Lower lobe of right lung (tissue), 2 donors: ENCODE measurements at places on chromosomes 1 and 21. TPM values are rescaled to one million over a fixed set of nuclear protein-coding genes. Genes with fewer than 3 reads are reported as not detected.

MOB3C gene
- total RNA-seq, result 30.2 TPM

SLC30A10 gene
- not detected for total RNA-seq

KRTAP11-1 gene
- total RNA-seq, result not detected

DNA sequence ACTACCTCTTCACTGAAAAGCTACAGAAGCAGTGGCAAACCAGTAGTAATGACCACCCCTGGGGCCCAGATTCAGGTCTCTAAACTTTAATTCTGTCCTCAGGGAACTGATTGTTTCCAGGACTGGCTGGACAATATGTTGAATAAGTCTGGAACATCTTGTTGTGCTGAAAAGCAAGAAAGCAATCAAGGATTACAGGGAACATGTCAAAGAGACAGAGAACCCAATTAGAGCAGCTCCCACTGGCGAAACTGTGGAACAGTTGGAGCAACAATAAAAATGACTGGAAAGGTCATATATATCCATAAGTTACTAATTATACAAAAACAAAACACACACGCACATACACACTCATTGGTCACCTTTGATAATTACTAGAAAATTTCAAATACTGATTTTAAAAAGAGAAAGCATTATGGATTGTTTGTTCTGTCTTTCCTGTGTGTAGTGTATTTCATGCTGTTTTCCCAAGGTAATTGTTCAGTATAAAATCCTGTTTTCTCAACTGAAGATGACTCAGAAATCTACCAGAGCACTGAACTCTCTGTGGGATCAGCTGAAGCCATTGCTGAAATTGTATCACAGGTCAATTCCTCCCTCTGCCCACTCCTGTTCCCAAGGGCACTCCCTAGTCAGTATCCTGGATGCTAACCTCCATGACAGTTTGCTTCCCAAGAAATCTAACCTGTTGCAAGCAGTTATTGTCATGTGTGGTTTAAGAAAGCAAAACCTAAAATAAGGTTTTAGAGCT is 83.6 kb upstream of the RGS1 start:
- no peak for DNase-seq

DNA sequence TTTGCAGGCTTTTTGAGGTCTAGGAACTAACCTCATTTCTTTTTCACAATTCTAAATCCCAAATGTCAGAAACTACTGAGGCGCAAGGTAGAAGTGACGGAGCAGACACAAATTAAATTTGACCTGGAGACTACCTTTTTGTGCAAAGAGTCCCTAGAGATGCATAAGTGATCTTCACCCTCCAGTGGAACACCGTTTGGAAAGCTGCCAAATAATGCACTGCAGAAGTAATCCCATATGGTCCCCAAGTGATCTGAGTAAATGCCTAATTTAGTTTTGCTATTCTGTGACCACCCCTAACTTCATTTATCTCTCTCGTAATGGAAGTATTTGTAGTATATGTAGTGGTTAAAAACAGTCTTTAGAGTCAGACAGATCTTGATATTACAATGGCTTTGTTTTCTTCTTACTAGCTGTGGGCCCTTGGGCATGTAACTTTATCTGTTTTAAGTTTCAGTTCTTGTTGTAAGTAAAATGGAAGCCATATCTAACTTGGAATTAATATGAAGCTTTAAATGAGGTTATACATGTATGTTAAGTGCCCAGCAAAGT is 70.4 kb upstream of the IPO9 start:
- DNase-seq, result no peak

DNA sequence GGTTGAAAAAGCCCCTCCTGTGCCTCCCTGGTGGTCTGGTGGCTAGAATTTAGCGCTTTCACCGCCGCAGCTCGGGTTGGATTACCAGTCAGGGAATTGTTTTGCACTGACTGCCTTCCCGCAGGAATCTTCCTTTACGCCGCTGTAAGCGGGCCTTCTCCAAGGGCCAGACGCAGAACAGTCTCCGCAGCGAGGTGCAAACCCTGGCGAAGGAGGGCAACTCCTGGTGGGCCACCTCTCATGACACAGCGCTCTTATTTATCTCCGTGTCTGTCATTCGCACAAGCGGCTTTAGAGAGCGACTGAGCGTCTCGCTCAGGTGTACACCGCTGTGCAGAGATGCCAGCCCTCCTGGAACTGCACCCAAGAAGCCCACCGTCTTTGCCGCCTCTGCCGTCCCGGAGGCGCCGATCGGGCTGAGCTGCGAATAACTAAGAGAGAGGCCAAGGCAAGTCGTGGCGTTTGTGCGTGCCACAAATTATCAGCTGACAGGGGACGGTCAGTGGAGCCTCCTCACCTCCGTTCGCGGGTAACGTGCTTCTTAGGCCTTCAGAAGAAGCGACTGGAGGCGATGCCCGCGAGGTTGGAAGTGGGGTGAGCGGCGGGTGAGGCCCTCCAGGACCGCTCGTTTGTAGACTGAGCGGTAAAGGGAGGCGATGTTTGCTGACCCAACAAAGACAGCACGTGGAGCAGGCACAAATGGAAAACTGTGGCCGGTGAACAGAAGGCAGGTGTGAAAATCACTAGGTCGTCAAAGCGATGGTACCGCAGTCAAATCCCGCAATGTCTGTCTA is 93.5 kb downstream of the PRKAB2 start:
- no peak for DNase-seq

FCRL6 gene
- total RNA-seq, result 2.3 TPM

- no peak for DNase-seq
These were observed 182.5 kb downstream of the ATP6V1G3 start for GRCh38 chr1:198357937-198358336.

DNA sequence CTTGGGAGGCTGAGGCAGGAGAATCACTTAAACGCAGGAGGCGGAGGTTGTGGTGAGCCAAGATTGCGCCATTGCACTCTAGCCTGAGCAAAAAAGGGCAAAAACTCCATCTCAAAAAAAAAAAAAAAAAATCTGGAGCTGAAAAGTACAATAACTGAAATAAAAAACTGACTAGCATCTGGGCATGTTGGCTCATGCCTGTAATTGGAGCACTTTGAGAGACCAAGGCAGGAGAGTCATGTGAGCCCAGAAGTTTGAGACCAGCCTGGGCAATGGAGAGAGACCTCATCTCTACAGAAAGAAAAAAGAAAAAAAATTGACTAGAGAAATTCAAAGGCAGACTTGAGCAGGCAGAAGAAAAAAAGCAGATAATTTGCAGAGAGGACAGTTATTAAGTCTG is 18.1 kb downstream of the CLDN19 start:
- no peak for DNase-seq

KCND3 gene
- 5.5 TPM for total RNA-seq

GRCh38 chr1:94801919-94802546 is 18.1 kb upstream of the SLC44A3 start:
- peak; percentile 54 for DNase-seq

TTC3 gene
- total RNA-seq, result 93.0 TPM

CD1B gene
- total RNA-seq, result not detected

- DNase-seq, result no peak
These were observed 72.3 kb upstream of the CAMK1G start for GRCh38 chr1:209511169-209511568.

DNA sequence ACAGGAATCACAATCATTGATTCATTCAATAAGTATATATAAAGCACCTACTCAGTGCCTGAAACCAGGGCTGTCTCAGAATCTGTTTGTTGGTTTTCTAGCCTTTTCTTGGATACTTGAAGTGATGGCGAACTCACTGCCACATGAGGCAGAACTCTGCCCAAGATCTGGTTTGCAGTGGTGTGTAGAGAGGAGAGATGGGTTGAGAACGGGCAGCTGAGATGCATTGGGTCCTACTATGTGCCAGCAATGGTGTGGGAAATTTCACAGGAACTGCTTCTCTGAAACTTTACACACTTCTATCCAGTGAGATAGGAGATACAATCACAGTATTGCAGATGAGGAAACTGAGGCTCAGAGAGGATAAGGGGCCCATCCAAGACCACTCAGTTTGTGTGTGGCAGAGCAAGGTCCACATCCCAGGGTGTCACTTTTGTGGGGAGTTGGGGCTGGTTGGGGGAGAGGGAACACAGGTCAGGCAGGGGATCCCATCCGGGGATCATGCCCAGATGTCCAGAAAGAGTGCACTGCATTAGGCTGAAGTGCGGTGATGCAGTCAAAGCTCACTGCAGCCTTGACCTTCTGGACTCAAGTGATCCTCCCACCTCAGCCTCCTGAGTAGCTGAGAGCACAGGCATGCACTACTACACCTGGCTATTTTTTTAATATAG is 83.7 kb upstream of the IFFO2 start:
- DNase-seq, result no peak

- no peak for DNase-seq
These were observed 35.8 kb downstream of the C1orf21 start for GRCh38 chr1:184422490-184423233.

GRCh38 chr1:79259390-79260336 is 253.1 kb upstream of the ADGRL4 start:
- DNase-seq, result no peak

DYNLT5 gene
- total RNA-seq, result 5.9 TPM

DNA sequence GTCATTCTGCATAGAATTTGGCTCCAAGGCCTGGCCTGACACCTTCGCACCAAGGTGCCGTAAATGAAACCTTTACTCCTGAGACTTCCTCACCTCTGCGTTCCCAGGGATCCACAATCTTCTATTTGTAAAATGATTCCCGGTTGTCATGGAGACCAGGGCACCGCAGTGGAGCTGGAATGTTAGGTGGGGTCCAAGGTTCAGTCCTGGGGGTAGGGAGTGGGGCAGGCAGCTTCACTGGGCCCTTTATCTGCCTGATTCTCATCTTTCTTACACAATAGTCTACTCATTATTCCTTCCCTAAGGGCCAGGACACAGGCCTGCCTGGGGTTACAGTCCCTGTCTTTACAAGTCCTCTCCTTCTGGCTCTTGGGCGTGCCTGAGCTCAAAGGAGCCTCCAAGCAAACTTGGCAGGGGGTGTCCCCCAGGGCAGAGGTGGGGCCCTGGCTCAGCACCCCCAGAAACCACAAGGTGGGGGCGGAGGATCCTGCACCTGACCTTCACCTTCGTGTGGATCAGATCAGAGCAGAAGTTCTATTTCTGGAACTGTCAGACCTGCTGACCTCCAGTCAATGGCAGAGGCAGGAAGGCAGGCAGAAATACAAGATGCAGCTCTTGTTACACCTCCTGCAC is 51.1 kb downstream of the RIPK4 start:
- no peak for DNase-seq

DNA sequence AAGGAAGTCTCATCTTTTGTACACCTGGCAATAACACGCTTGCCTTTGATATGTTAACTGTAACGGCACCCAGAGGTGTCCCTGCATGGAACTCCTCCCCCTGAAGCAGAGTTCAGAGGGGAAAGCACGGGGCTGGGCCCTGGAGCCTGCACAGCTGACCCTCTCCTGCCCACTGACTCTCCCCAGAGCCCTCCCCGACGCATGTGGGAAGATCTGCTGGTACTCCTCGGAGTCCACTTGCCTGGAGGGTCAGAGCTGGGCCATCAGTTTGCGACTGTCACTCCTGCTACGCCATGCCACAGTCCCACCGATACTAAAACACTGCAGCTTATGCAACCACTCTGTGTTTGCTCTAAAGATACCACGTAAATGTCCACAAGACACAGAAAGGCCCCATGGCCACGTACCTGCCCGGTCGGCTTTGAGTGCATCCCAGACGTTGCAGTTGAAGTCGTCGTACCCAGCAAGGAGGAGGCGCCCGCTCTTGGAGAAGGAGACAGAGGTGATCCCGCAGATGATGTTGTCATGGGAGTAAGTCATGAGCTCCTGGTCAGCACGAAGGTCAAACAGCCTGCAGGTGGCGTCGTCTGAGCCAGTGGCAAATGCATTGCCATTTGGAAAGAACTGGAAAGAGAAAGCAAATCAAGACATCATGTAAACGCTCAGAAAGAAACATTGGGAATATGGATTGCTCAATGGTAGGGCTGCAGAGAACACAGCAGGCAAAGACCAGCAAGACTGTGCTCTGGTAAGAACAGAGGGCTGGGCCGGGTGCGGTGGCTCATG is 10.6 kb upstream of the NADK start:
- DNase-seq, result peak; percentile 50

DNA sequence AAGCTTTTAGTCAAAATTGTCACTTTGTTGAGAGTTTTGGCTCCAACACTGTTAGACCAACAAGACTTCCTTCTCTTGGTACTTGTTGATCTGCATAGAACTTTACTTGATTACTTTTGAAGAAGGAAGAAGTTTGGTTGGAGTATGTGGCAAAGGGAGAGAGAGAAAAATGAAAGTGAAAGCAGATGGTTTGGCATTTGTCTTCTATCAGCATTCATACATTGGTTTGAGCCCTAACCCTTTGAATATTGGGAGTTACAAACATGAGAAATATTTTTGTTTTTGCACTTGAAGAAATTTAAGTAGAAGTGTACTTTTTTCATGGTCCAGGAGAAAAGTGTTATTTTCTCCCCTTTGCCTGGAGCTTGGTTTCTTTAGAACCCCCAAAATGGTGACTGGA is 169.8 kb downstream of the ADGRL4 start:
- no peak for DNase-seq

DNA sequence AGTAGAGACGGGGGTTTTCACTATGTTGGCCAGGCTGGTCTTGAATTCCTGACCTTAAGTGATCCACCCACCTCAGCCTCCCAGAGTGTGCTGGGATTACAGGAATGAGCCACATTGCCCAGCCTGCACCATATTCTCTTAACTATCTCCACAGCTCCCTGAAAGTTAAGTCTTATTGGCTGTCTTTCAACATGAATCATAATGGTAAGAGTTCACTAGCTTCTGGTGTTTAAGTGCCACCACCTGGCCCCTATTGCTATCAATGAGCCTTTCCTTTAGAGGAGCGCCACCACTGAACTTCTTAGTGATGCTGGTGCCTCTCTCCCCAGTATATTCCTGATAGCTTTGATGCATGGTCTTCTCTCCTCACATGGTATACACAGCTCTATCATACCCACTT is 15.7 kb downstream of the ZFYVE9 start:
- DNase-seq, result no peak

NEXN gene
- total RNA-seq, result 16.5 TPM

GRCh38 chr1:160474392-160475242 is 48.4 kb downstream of the SLAMF6 start:
- DNase-seq, result no peak

DNA sequence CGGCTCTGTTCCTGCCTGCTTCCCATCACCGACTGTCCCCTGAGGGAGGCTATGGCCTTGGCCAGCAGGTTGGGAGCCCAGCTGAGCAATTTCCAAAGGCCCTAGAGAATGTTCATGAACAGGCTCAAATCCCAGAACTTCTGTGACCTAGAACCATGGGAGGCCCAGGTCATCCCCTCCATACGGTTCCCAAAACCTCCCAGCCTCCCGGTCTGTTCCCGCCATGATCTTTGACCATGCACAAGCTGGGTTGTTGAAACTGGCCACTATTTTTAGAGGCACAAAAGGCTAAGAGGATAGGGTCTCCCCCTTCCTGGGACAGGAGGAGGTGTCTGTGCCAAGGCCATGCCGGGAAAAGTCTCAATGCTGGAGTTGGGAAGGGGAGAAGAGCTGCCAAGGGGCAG is 27.5 kb downstream of the EPHA2 start:
- DNase-seq, result no peak

- DNase-seq, result no peak
These were observed at the start of gene LGR6 for GRCh38 chr1:202193614-202194327. Gene LGR6 (plus strand): TSS chr1:202193799. CDS start chr1:202193990, 191 bp downstream.
